ENCODE measurements at places on chromosomes 13 and 19. TPM values are rescaled to one million over a fixed set of nuclear protein-coding genes. Genes with fewer than 3 reads are reported as not detected.

DACT3 gene
- total RNA-seq: 0.27 TPM

ZNF234 gene
- 2.0 TPM for total RNA-seq

KCNRG gene
- total RNA-seq: 0.23 TPM

POU2F2 gene
- total RNA-seq: 25.6 TPM

SKA3 gene
- 17.9 TPM for total RNA-seq

SLC6A16 gene
- total RNA-seq: not detected

SARS2 gene
- 45.1 TPM for total RNA-seq

KRTDAP gene
- total RNA-seq: 1.4 TPM

ZNF526 gene
- total RNA-seq: 6.3 TPM

KLK2 gene
- total RNA-seq: not detected

KLF5 gene
- total RNA-seq: 78.4 TPM
